ENCODE measurements at places on chromosomes 3 and 15.

GRCh38 chr3:194854659-194855390 is 169.1 kb downstream of the FAM43A start:
- DNase-seq: no peak

DNA sequence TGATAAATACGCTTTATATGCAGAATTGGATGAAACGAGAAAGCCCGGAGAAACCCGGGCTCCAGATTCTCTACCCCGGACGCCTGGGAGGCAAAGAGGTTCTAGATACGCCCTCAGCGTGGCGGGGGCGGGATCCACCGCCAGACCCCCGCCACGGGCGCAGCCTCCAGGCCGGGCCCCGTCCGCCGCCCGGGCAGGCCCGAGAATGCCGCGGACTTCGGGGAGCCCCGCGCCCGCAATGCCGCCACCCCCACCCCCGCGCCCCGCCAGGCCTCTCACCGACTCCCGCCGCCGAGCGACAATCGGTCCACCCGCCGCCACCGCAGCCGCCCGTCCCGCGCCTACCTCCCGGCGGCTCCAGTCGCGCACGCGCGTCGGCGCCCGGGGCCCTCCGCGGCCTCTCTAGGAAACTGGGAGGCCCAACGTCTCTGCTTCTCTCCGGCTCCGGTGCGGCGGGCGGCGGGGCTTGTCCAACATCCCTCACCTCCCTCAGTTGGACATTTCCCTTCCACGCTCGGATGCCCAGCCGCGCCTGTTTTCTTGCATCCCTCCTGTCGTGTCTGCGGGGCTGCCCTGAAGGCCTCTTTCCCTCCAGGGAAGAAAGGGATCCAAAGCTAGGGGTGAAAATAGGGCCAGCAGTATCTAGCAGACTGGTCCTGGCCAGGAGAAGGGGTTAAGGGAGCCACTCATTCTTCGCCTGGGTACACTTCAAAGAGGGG is at the start of gene ZNF445:
TSS of gene ZNF445 (minus strand) at position 359 of the 719 bp plus-strand sequence. CDS start 22,121 bp downstream, outside the sequence.
- peak; percentile 93 for DNase-seq

DNA sequence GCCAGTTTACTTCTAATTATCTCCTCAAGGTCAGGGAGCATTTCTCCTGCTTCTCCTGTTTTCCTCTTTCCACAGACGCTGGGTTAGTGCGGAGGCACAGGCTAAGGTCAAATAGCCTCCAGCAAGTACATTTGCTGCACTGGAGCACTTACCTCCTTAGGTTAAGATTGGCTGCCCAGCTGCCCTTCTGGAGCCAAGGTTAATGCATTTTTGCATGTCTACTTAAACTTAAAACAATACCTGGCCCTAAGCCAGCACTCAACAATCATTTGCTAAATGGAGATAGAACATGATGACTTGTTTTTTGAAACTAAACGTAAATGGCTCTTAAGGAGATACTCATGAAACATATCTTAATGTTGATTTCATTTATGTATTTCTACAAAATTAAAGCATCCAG is 83.5 kb downstream of the SSR3 start:
- DNase-seq: no peak

GRCh38 chr3:3579658-3580057 is 219.6 kb upstream of the LRRN1 start:
- DNase-seq: no peak

DNA sequence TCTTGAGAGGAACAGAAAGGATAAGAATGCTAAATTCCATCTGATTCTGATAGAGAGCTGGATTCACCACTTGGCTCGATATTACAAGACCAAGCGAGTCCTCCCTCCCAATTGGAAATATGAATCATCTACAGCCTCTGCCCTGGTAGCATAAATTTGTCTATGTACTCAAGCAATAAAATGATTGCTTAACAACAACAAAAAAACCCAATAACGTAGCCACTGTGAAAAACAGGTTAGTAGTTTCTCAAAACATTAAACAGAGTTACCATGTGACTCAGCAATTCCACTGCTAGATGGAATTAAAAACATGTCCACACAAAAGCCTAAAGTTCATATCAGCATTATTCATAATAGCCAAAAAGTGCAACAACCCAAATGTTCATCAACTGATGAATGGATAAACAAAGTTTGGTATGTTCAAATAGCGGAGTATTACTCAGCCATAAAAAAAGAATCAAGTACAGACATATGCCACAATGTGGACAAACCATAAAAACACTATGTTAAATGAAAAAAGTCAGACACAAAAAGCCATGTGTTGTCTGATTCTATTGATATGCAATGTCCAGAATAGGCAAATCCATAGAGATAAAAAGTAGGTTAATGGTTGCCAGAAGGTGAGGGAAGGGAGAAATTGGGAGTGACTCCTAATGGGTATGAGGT is 16.8 kb downstream of the BCL2L10 start:
- peak; percentile 93 for DNase-seq

DNA sequence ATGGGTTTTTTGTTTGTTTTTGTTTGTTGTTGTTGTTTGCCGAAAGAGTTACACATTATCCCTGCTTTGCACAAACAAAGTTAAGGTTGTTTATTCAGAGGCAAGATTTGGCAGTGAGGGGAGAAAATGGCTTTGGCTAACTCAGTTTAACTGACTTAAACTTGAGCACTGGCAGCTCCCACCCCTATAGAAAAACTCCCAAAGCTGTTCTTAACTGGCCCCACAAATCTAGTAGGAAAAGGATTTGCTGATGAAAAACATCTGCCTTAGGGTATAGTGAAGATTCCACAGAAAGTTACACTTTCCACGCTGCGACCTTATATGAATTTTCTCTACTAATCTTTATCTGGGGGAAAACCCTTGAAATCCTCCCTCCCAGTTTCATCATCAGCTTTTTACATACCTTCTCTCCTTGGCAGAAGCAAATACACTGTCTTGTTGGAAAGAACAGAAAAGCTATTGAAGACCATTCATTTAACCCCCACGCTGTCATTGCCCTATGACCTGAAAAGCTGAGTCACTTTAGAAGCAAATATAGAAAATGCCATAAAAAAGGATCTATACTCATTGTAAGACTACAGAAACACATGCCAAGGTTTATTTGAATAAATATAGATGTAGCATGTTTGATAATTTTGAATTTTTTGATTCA is 551.7 kb downstream of the NR2F2 start:
- DNase-seq: no peak

- no peak for DNase-seq
These were observed 2.4 kb upstream of the VIPR1 start for GRCh38 chr3:42500091-42500490.

All from adipocyte (in vitro differentiated cells).